Activated CD4-positive, alpha-beta T cell treated with anti-CD3 and anti-CD28 coated beads for 4 hours (primary cell): ENCODE measurements at places on chromosomes 2 and 18.

DNA sequence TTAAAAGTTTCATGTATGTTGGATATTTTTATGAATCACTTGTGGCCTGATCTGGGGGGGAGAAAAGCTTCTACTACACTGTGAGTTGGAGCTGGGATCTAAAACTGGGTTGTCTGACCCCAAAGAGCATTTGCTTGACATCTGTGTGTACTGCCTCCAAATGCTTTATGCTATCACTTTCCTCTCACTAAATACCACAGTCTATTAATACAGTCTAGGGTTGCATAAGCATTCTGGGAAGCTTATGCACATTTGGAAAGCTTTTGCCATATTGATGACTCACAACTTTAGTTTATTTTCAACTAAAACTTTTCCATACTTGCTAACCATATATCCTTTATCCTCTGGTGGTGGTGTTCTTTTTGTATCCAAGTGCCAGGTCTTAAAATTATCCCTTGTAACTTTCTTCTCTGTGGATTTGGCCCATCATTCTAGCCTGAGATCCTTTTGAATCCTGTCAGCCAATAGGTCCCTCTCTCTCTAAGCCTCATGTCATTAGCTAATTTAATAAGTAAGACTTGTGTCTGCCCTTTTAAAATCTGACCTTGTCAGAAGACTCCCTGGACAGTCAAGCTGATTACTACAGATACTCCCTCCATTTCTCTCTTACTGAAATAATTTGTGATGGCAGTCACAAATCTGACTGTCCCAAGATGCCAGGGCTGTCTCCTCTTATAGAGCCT, 72.7 kb downstream of the NXPH2 start:
- no peak for DNase-seq

DNA sequence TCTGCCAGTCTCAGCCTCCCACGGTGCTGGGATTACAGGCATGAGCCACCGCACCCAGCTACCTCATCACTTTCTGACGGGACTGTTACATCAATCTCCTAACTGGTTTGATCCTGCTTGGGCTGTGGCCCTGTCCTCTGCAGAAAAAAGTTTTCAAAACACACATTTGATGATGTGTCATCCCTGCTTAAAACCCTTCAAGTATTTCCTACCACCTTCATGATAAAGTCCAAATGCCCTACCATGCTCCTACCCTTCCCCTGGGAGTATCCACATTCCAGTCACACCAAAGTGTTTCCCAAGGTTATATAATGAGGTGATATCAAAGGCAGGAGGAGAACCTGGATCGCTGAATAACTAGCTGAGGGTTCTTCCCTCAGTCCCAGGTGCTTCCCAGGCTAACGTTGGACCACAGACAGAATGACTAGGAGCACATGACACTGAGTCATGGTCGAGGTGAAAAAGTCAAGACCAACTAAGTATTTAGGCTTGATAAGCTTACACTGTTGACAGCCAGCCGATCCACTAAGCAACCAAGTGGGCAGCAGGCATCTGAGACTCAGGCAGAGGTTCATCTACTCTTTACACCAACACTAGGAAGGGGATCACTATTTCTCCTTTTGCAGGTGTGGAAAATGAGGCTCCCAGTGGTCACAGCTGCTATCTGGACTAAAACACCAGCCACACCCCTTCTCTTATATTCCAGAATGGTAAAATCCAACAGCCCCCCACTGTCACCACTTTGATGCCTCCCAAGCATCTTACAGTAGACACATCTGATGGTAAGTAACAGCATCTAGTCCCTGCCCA, 31.8 kb downstream of the CYRIA start:
- DNase-seq = no peak

DNA sequence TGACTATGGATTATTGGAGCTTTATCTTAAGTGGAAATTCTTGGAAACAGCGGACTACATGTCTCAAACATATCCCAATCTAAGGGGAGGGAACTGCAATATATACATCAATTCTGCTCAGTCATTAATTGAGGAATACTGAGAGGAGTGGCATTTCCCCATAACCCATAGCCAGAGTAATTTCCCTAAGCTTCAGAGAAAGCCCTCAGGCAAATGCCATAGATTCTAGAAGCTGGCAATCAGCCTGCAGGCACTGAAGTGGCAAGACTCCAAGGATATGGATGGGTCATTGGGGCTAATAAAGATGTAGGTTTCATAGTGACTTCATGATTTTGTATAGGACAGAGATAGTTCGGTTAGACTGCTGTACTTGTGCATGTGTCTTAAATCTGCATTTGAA, 1960.5 kb upstream of the PIK3C3 start:
- DNase-seq = no peak

GRCh38 chr2:241933179-241933911, 63.8 kb downstream of the RTP5 start:
- no peak for DNase-seq

GRCh38 chr2:195160963-195161362, 496.1 kb upstream of the SLC39A10 start:
- no peak for DNase-seq

GRCh38 chr2:156518138-156518537, 82.0 kb downstream of the GPD2 start:
- no peak for DNase-seq

DNA sequence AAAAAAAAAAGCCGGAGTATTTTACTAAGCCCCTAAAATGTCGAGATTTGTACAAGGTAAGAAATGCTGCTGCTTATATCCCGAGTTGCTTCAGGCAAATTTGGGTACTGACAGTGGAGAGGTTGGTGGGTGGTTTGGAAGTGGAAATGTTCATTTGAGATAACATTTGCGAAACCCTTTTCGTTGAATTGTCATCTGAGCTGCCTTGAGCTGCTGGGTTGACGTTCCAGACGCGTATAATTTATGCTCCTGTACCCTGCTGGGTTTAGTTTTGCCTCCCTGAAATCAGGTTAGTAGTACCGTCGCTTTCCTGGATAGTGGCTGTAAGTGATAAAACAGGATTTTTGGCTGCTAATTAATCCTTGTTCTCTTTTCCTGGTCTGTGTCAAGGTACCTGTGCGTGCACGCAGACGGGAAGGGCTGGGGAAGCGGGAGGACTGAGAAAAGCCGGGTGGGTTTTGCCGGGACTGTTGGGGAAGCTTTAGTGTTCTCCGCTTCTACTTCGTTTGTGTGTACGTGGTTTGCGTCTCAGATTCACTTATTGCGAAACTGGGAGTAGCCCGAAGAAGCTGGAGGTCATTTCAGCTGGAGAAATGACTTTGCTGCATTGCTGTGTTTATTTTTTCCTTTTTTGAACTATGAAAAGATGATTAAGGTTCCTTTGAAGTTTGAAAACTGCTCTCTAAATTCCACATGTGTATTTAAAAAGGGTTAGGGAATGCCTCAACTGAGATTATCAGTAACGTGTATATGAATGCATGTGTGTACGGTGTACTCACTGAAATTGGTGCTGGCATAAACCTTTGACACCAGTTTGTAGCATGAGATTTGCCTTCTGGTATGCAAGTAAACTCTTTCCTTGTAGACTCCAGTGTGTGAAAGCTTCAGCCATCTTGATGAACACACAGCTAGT, 709 bp downstream of the UGP2 start:
- DNase-seq = no peak

GRCh38 chr2:217512728-217513127, 490.1 kb downstream of the TNS1 start:
- no peak for DNase-seq

GRCh38 chr2:235390816-235391194, 103.0 kb upstream of the AGAP1 start:
- DNase-seq = no peak
